ENCODE measurements at places on chromosomes 5 and 9. TPM values are rescaled to one million over a fixed set of nuclear protein-coding genes. Genes with fewer than 3 reads are reported as not detected.

DNA sequence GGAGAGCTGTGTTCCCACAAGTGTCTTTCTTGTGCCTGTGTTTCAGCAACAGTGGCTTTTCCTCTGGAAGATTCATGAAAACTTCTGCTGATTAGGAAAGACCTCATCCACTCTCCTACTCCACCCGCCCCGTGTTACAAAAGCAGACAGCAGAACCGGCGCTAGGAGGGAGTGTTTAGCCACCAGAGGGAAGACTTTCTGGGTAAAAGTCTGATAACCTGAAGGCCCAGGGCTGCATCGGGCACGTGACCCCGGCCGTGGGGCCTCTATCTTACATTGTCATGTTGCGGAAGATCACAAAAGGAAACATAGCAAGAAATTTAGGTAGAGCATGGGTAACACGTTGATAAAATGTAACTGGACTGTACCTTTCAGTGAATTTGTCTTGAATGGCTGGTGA lies 32.0 kb upstream of the DMRT2 start:
- no peak for DNase-seq

DNA sequence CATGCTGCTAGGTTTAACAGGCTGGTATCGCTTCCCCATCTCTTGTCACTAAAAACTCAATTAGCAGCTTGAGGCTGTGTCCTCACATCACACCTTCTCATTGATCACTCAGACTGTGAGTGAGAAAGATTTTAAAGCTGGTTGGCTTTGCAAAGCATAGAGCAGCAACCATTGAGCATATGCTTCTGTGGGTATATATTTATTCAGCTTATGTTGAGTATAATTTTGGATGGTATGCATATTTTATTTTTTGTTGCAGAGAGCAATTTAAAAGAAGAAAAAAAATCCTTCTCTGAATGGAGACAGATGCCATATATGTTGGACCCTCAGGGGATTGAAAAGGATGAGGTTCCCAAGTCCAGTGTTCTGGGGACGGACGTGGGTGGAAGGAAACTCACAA lies 162.6 kb downstream of the TRIM32 start:
- no peak for DNase-seq

Gene TRIM7
- 0.17 TPM for polyA plus RNA-seq

- DNase-seq = no peak
Measured at GRCh38 chr5:59130431-59130830, 547.6 kb downstream of the RAB3C start.

GRCh38 chr5:175588709-175589429 lies 69.0 kb upstream of the HRH2 start:
- DNase-seq = no peak

DNA sequence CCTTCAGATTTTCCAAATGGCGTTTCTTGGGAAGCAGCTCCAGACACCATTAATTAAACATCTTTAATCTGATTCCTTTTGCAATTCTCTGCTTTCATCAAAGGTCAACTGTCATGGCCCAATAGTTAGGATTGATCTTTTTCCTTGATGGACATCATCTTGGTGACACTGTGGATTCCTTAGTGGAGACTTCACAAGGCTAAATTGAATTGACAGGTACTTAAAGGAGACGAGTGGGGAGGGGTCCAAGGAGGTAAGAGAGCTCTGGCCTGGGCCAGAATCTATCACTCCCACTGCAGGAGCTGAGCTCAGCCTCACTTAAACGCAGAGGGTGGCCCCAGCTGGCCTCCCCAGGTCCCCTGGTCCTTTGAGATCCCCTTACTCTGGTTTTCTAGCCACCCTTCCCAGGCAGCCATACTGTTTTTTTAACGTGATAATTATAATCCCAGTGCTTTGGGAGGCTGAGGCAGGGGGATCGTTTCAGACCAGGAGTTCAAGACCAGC lies 9.9 kb upstream of the HMCN2 start:
- no peak for DNase-seq

- DNase-seq = no peak
Measured at GRCh38 chr5:87303324-87303723, 35.6 kb downstream of the RASA1 start.

DNA sequence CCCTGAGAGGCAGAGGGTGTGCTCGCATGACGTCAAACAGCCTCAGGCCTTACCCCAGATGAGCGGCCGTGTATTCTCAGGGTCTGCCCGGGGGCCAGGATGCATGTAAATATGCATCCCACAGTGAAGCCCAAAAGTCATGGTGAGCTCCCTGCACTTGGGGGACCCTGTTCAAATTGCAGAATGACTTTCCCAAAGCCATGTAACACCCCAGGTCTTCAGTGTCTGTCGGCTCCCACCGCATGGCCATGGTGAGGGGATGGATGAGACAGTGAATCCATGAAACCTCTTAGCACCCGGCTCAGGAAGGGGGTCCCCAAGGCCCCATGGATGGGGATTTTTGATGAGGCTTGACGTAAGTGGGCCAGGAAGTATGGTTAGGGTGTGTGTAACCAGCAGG lies 9.3 kb upstream of the COL5A1 start:
- no peak for DNase-seq

DNA sequence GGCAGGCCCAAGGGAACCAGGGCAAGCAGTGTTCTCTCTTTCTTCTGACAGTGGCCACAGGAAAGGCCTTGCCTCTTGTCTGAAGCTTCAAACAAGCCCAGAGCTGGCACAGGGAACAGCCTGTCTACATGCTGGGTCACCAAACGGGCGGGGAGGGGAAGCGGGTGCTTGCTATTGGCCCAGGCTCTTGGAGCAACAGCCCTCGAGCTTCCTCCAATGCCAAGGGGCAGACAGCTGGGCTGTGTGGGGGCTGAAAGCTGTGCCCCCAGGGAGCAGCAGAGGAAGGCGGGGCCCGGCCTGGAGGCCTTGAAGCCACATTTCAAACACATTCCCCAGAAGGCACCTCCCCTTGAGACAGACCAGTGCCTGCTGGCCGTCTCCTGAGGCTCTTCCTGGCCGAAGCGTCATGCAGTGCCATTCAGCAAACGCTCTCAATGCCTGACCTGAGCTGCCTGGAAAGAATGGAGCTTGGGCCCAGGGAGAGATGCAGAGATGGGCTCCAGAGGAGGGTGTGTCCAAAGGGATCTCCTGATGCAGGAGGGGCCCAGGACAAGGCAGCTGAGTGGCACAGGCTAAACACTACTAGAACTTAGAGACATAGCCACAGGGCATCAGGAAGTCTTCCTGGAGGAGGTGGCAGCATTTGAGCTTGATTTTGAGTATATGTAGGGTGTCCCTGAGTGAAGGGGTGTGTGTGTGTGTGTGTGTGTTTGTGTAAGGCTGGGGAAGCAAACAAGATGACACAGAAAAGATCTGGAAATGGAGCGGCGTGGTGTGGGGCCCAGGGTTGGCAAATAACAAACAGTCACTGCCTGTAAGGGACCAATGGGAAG lies 2.5 kb downstream of the FIBCD1 start:
- no peak for DNase-seq

Gene KCNMB1
- 0.48 TPM for polyA plus RNA-seq

GRCh38 chr5:83563631-83564030 lies 92.1 kb downstream of the VCAN start:
- DNase-seq = no peak

DNA sequence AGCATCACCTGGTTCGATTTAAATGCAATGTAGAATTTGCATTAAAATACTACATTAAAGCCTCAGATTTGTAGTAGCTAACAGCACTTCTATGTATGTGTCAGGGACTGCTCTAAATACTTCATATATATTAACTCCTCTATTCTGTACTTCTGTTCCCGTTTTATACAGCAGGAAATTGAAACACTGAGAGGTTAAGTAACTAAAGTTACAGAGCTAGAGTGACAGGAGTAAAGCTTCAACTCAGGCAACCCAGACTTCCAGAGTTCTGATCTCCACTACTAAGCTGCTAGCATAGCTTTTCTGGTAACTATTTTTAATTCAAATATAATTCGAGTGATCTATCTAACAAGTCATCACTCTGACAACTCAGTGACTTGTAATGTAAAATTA lies 619 bp upstream of the APC start:
- DNase-seq = no peak

Gene GLDC
- polyA plus RNA-seq = 23.6 TPM

- peak; percentile 11 for DNase-seq
Measured at GRCh38 chr9:30967476-30967875, 1417.0 kb upstream of the ACO1 start.

DNA sequence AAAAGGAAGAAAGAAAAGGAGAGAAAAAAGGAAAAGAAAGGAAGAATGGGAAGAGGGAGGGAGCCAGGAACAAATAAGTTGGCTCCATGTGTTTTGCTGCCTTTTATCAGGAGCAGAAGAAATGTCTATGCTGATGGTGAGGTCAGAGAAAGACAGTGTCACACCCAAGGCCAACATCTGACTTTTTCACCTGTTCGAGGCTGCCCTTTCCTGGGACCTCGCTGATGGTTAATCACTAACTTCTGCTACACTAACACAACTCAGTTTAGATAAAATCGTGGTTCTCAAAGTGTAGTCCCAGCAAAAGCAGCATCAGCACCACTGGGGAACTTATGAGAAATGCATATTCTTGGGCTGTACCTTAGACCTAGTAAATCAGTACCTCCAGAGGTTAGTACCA lies 88.2 kb upstream of the FER start:
- DNase-seq = no peak

Data from left renal pelvis (tissue), 4 donors.